NCI-H1930 (cell line): ENCODE measurements at places on chromosomes 6 and 20.

DNA sequence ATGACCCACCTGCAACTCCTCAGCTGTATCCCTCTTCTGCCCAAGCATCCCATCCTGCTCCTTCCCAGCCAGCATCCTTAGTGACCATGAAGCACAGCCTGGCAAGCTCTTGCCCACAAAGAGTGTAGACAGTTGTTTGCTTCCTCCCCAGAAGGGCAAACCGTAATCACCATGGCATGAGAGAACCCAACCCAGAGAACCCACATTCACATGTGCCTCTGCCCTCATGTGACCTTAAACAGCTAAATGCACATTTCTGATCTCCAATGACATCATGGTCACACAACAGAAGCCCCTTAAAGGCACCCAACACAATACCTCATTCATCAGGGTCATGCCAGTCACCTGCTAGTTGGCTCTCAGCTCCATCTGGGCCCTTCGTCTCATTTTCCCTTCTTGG lies 162.8 kb upstream of the CDYL start:
- DNase-seq, result no peak

GRCh38 chr6:14704383-14705271 lies 541.2 kb upstream of the JARID2 start:
- no peak for DNase-seq

- DNase-seq, result no peak
Observed at GRCh38 chr20:59120491-59120890, 43.1 kb upstream of the ZNF831 start.

- no peak for DNase-seq
Observed at GRCh38 chr6:26366504-26366903, 1.5 kb downstream of the BTN3A2 start.

DNA sequence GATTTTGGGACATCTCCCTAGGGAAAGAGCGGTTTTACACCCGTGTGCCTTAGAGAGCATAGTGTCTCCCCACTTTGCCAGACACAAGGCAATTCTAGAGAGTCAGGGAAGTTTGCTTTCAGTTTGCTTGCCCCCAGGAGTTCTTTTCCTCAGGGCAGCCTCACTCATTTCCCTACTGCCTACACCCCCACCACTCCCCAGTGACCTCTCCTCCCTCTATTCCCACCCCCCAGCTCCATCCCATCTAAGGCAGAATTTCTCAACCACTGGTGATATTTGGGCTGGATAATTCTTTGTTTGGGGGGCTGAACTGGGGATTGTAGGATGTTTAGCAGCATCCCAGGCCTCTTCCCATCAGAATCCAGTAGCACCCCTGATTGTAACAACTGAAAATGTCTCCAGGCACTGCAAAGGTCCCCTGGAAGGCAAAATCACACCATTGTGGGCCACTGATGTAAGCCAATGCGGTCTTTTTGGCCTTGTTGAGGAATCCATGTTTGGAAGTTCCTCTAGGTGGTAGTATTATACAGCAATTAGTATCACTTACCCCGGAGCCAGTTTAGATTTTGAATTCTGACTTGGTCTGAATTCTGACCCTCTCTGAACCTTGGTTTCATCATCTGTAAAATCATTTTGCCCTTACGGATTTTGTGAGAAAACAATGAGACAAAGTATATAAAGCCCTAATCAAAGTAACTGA lies 1.3 kb downstream of the EPPIN start:
- DNase-seq, result no peak

- DNase-seq, result no peak
Observed at GRCh38 chr20:42721923-42722322, 467.8 kb downstream of the PTPRT start.

GRCh38 chr6:43405354-43405753 lies 22.0 kb upstream of the ABCC10 start:
- no peak for DNase-seq

DNA sequence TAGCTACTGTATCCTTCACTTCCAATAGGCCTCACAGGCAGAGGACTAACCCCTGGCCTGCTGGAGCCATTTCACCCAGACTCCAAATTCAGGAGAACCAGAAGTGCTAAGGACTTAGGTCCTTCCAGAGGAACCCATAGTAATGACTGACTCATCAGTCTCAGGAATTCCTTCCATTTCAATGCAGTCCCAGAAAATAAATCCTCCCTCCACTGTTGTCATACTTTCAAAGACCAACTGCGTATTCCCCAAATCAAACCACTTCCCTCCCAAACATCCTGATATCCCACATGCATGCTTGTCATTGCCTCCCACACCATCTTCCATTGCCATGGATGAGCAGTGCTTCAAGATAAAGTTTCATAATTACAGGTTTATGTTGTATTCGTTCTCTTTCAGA lies 31.8 kb upstream of the NT5E start:
- no peak for DNase-seq

DNA sequence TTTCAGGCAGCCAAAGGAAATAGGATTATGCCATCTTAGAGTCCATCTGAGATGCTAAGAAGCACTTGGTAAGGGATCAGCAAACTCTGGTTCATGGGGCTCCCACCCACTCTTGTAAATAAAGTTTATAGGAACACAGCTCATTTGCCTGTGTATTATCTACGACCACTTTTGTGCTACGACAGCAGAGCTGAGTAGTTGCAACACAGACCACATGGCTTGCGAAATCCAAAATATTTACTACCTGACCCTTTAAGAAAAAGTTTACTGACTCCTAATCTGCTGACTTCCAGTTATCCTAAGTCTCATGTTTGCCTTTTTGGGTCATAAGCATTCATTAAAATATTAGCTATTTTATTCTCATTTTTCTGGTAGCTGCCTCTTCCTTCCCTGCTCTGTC lies 859.0 kb downstream of the QKI start:
- no peak for DNase-seq

GRCh38 chr20:16387666-16388065 lies 185.6 kb downstream of the KIF16B start:
- no peak for DNase-seq

DNA sequence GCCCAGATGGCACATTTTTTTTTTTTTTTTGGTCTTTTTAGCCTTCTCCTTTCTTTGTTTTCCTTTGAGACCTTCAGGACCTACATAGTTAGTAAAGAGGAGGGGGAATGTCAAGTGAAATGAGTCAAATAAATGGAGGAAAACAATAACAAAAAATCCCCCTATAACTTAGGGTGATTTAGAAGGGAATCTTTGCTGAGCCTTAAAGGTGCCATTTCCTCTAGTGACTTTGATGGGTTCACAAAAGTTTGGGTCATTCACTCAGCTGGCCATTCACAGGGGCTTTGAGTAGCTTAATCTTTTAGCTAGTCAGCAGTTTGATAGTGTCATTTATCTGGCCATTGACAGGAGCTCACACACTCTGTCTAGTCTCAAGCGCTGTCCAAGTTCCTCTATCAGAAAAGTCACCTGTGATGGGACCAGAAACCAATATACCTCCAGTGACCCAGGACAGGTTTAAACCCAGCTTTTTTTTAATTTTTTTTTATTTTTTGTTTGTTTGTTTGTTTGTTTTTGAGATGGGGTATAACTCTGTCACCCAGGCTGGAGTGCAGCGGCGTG lies 275.1 kb upstream of the PRDM1 start:
- DNase-seq, result no peak

DNA sequence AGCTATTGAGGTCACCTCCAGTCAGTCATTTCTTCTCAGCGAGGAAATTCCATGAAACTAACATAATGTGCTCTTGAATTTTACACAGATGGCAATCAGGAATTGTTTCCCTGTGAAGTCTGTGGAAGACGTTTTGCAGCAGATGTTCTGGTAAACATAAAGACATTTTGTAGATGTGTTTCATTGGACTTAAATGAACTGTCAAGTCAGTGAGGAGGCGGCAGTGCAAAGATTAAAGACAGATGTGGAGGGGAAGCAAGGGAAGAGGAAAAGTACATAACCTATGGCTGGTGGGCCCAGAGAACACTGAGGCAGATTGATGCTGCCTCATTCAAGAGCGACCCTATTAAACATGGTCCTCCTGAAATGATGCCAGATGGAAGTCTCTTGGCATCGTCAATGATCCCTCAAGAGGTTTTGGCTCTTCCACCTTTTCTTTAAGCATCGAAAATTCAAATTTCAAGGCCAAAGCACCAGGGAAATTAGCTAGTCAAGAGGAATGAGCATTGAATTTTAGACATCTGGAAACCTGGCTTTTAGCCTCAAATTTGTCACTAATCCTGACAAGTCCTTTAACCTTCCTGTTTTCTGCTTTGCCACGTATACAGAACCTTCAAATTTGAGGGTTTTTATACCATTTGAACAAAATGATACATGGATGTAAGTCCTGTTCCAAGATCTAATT lies 20.1 kb downstream of the ZC2HC1B start:
- DNase-seq, result no peak

GRCh38 chr6:3844097-3844463 lies 5.1 kb upstream of the FAM50B start:
- DNase-seq, result no peak

GRCh38 chr20:9334866-9335265 lies 179.5 kb upstream of the LAMP5 start:
- no peak for DNase-seq

GRCh38 chr20:25510202-25510601 lies 75.1 kb downstream of the NINL start:
- no peak for DNase-seq

- no peak for DNase-seq
Observed at GRCh38 chr6:159871906-159872305, 18.9 kb upstream of the MAS1 start.

DNA sequence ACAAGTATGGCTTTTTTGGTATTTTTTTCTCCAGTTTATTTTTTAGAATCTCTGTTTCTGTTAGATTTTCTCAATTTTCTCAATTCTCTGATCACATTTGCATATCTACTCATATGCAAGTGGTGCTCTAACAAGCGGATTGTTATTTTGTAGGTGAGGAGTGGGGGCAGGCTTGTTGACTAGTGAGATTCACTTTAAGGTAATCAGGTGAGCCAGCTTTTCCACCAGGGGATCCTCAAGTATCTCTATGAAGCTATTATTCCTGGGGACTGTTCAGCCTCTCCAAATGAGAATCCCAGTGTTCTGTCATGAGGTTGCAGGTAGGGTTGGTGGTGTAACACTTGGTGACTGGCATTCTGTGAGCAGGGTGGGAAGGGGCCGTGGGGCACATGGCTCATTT lies 274.3 kb upstream of the FERMT1 start:
- no peak for DNase-seq

DNA sequence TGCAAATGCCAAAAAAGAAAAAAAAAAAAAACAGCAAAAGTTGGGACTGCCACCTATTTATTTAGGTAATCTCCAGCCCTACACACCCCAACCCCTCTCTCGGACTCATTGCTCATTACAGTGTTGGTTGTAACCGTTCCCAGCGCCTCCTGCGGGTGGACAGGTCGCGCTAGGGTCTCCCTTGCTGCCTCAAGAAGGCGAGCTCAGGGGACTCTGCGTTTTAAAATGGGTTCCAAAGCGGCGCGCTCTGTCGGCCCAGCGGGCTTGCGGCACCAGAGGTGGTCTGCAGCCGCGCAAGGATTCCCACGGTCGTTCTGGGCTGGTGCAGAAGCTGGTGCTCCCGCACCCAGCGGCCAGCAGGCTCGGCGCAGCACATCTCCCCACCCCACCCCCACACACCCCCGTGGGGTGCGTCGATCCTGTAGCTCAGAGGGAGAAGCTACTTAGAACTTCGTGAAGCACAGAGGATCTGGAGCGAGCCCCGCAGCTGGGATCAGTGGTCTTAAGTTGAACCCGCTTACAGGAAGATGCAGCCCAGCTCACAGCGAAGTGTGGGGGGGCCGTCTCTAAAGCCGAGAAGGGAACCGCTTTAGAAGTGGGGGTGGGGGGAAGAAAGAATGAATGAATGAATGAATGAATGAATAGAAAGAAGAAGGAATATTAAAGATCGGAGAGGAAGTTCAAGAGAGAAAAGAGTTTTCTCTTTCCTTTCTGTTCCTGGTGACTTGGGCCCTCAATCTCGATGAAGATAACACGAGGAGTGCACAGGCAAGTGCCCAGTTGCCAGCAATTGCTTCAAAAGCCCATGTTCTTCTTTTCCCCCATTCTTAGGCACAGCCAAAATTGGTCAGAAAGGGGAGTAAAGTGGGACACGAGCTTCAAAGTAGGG lies 780 bp downstream of the TFAP2A start:
- DNase-seq, result no peak

DNA sequence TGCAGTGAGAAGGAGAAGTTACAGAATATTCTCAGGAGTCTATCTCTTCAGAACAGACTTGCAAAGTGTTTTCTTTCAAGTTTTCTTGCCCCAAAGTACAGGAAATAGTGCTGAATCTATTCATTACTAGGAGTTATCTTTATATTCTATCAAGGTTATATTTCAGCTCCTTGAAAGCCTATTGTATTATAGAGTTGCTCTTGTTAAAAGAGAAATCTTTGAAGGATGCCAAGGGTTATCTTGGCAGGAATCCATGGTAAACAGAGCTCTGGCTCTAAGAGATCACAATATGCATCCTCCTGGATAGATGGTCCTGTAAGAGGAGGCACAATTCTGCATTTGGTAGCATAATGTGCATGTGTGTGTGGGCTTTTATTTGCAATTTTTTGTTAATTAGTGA lies 21.2 kb upstream of the SNRPB2 start:
- DNase-seq, result no peak
